ENCODE measurements at places on chromosomes 13 and 19.
A peak's percentile ranks its signal among the peaks of the same experiment; 100 is the strongest.

DNA sequence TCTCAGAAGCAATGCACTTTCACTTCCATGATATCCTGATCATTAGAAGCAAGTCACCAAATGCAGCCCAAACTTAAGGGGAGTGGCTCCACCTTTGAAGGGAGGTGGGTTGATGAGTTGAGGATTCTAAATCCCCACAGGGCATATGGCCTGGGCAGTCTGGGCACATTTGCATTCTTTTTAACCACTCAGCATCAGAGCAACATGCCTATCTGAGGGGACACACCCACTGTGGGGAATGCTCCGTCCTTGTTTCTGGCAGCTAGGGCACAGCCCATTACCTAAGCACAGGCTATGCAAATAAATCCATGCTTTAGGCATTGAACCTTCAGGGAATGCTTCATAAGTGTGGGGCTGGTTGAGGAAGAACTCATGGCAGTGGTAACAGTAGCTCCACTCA is 12.3 kb upstream of the SACS start:
- DNase-seq: no peak

DNA sequence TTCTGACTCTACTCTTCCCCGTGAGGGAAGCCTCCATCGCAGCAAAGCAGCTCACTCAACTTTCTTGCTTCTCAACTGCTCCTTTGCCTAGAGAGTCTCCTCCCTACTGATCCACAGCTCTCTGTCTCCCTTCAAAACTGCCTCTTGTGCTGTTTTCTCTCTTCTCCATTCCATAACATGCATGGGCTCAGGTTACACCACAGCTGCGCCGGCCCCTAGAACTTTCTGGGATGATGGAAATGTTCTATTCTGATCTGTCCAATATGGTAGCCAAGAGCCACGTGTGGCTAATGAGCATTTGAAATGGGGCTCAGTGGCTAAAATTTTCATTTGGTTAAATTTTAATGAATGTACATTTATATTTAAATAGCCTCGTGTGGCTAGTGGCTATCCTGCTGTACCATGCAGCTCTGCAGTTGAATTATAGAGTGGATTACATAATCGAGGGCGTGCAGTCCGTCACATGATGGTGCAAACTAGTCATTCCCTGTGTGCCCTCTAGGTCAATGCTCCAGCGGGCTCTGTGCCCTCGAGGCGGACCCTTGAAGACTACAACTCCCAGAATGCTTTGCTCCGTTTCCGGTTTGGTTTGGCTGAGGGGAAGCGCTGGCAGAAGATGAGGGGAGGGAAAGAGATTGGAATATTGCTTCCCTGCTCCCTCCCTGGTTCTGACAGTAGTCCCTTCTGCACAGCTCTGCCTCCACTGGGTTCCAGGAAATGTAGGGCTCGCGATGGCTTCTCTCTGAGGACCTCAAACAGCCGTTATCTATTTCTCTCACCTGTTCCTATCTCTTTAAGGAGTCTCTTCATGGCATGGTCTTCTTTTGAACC is 109.8 kb downstream of the CACNA1A start:
- no peak for DNase-seq

- no peak for DNase-seq
Observed at GRCh38 chr19:54959840-54960239, 6.3 kb upstream of the NLRP2 start.

DNA sequence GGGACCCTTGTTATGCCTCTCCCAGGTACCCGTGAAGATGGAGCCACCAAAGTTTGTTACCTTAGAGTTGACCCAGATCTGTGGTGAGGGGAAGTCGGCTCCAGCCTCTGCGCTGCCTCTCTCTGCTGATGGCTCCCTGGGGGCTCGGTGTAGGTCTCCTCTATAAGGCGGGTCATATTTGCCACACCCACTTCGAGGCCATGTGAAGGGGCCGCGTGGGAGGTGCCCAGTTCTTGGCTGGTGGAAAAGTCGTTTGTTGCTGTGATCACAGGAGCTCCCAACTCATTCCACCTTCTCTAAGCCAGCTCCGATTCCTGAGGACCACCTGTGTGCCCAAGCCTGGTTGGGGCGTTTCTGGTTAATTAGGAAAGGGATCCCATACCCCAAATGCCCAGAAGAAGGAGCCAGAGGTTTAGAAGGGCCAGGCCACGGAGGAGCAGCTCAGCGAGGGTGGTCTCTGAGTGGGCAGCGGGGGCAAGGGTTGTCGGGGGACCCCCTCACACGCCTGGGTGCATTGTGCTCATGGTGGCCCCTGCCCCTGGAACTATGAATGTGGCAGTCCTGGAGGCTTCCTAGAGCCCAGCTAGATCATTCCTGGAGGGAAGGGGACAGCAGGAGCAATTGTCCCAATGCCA is 296.5 kb downstream of the ZNF536 start:
- no peak for DNase-seq

DNA sequence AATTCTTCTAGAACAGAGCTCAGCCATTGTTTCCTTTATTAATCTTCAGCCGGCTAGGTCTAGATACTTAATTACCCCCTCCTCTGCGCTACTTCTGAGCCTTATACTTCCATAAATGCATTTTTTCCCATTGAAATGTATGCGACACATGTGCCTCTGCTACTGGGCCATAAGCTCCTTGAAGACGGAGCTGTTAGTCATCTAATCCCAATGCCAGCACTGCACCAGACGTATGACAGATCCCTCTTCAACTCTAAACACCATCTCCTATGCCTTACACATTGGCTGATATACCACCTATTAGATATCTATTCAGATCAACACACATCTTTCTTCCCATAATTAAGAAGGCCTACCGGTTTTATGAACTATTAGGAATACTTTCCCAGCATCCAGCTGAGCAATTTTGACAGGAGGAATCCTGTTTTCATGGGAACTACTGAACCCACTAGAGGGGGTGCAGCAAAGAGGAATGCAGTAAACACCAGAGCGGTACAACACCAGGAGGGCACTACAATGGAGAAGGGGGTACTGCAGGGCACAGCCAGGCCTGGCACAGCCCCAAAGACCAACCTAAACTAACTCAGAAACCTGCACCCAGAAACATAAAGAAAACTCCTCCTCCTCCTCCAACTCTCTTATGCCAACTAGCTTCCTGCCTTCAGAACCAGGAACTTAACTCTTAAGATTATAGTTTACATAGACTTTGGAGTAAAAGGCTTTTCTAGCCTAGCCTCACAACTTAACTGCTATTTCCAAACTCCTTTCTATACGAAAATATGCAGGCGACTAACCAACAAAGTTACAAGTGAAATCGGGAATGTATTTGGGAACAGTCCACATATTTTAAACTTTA is 18.7 kb downstream of the STK24 start:
- no peak for DNase-seq

DNA sequence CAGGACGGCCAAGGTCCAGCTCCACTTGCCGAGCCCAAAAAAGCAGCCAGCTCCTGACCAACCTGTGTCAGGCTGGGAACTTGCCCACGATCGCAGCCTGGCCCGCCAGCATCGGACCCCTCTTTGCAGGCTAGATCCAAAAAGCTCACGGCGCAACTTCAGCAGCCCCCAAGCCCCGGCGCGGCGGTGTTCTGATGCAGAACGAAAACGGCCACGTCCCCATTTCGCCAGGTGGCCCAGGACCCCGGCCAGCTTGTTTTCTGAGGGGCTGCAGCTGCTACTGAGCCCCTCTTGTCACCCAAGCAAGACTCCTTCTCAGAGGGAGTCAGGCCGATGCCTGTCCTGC is 1.3 kb downstream of the TMEM259 start:
- no peak for DNase-seq

DNA sequence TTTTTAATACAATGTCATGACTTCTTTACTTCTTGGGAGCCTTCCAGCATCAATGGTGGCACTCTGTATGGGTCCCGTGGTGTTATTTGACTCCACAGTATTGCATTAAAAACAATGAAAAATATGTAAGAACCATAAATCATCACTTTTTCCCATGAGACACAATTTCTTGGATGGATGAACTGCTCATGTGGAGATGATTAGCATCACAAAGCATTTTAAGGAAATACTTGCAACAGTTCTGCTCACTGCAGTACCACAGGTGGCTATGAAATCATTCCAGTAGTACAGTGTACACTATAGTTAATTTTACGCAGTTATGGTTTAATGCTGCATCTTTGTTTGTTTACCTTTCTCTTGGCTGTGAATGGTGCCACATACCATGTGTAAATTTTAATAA is 37.2 kb upstream of the C1QTNF9B start:
- DNase-seq: no peak

DNA sequence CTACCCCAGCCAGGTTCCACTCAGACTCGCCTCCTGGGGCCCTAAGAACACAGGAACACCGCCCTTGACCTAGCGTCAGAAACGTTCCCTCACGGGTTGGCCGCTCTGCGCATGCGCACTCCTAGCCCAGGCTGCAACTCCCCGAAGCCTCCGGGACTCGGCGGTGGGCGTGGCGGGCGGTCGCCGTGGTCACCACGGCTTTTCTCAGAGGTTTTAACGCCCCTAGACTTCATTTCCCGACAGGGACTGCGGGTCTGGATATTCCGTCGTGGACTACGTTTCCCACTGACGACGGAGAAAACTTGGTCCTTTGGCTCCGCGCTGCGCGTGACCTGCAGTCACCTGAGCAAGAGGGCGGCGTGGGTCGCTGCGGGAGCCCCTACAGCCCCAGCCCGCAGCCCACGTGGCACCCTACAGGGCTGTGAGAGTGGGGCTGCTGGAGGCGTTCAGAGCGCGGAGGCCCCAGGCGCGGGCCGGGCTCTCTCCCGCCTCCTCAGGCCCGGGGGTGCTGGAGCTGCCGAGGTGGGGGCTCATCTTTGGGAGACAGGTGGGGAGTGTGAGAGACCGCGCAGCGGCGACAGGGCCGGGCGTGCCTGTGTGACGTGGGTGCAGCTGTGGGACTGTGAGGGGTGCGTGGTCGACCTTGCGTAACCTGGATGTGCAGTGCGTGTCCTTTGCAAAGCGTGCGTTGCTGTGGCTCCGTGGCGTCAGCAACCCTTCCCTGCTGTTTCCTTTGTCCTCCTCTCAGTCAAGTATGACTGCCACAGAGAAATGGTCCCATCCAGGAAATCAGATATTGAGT is 38.0 kb upstream of the ZNF573 start:
- DNase-seq: peak; percentile 82

DNA sequence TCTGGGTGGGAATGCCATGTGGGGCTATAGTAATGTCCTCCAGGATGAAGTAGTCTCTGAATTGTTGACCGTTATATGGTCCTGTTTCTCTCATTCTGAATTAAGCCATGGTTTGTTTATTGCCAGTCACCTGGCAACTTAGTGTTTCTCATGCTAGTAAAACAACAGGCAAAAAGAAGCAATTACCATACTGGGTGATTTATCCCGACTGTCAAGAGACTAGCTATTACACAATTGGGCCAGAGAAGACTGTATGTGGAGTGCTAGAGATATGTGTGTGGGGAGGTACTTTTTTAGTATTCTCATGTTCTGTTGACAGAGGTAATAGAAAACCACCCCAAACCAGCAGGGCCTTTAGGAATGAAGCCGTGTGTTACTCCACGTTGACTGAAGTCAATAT is 258.2 kb downstream of the TDRD3 start:
- DNase-seq: no peak
